Kidney epithelial cell (primary cell): ENCODE measurements at places on chromosomes 4 and X.
A peak's percentile ranks its signal among the peaks of the same experiment; 100 is the strongest.

GRCh38 chrX:20352504-20352903, 85.8 kb upstream of the RPS6KA3 start:
- DNase-seq = no peak

- DNase-seq = no peak
Measured at GRCh38 chrX:131572372-131573014, 28.6 kb downstream of the OR13H1 start.

GRCh38 chrX:39905946-39906345, 191.8 kb downstream of the BCOR start:
- no peak for DNase-seq

- no peak for DNase-seq
Measured at GRCh38 chrX:83819304-83819703, 41.6 kb upstream of the CYLC1 start.

- DNase-seq = no peak
Measured at GRCh38 chr4:152102436-152103000, 341.7 kb upstream of the GATB start.

DNA sequence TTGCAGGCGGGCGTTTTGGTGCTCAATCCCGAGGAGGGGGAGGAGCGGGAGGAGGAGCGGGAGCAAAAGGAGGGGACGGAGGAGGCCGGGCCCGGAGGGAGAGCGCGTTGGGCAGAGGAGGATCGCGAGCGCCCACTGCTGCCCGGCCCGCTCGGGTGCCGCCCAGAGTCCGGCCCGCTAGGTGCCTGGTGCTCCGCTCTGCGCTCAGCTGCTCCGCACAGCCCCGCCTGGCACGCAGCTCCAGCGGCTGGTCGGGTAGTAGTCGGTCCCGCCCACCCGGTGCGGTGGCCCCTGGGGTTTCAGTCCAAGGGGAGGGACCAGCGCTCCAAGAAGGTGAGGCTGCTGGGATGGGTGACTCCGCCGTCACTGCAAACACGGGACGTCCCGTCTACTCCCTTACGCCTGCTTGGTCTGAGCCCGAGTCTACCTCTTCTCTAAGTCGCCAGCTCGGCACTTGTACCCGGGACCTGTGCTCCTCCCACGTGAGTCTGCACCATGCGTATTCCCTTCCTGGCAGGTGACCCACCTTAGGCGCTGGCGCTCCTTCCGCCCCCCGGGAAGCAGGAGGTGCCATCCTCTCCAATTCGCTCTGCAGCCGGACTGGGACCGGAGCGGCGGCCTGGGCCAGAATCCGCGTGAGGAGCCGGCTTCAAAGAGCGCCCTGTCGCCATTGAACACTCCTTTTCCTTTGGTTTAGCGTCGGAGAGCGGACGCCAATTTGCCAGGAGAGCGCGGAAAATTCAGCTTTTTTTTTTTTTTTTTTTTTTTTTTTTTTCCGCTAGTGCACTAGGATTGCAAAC, 405 bp upstream of the HS3ST1 start:
- peak; percentile 48 for DNase-seq

GRCh38 chr4:73212982-73213730, 45.4 kb downstream of the ANKRD17 start:
- no peak for DNase-seq

DNA sequence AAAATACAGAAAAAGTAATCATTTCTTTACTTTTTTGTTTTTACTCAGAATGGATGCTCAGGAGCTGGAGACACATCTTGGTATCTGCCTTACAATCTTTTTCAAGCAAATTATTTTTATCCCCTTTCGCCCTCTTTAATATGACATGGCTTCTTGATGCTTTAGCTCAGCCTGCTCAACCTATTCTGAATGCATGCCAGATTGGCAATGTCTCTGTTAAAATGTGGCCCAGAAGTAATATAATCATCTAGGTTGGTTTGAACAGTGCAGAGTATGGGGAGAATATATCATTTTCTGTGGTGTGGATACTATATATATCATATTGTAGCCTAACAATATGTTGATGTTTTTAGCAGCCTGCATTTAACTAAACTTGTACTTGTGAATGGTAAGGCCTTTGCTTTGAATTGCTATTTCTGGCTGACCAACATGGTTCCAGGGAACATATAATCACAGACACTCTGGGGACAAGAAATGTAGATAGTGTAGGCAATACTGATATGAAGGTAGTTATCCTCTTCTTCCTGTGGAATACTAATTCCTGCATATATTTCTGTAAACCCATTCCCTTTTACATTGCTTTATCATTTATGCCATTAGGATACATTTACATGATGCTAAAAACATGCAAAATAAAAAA, 282.7 kb downstream of the PPP3CA start:
- DNase-seq = no peak
